Endothelial cell (in vitro differentiated cells): ENCODE measurements at places on chromosomes 2 and 18. TPM values are rescaled to one million over a fixed set of nuclear protein-coding genes. Genes with fewer than 3 reads are reported as not detected.

Gene LAMA3
- total RNA-seq = 1.7 TPM

Gene SLC4A3
- 2.1 TPM for total RNA-seq

Gene LCT
- total RNA-seq = 0.13 TPM

Gene SUPT7L
- 39.1 TPM for total RNA-seq

Gene SULT1C2
- total RNA-seq = 0.85 TPM

Gene OSBPL6
- total RNA-seq = 3.0 TPM

Gene ANKRD30BL
- total RNA-seq = not detected

Gene SF3B6
- 67.5 TPM for total RNA-seq

DNA sequence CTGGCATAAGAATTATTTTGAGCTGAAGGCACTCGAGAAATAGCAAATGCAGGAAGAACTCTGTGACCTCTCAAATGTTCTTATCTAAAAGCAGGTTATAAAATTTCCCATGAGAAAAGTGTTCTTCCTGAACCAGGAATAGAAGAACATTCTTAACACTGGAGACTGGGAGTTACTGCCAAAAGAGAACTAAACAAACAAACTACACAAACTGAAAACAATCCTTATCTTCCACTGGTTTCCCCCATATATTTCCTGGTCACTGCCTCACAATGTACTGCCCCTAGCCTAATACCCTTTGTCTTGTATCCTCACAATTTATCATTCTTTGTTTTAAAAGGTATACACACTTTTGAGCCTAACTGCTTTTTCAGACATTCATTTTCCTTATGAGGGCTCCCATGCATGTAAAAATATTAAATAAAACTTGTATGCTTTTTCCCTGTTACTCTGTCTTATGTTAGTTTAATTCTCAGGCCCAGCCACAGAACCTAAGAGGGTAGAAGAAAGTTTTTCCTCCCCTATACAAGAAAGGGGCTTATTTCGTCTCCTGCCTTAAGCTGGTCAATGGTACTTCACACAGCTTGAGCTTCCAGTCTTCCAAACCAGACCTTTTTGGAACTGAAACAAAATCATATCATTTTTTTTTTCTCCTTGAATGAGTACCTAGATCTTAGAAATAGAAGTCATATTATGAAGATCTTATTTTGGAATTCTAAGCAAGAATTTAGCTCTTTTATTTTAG lies 110.6 kb downstream of the MSTN start:
- peaks cover 14% of the 10 kb centered on the region for H3K4me1 ChIP-seq
- DNase-seq = no peak
- H3K36me3 ChIP-seq = peaks cover 5% of the 10 kb centered on the region
- H3K27ac ChIP-seq = peak overlapping the region; percentile 95
- no peaks in the 10 kb centered on the region for H3K27me3 ChIP-seq

GRCh38 chr2:205811387-205811786 lies 129.1 kb downstream of the NRP2 start:
- no peaks in the 10 kb centered on the region for H3K27me3 ChIP-seq
- no peaks in the 10 kb centered on the region for H3K36me3 ChIP-seq
- DNase-seq = no peak
- no peak overlapping the region for H3K4me3 ChIP-seq
- H3K27ac ChIP-seq = no peak overlapping the region

DNA sequence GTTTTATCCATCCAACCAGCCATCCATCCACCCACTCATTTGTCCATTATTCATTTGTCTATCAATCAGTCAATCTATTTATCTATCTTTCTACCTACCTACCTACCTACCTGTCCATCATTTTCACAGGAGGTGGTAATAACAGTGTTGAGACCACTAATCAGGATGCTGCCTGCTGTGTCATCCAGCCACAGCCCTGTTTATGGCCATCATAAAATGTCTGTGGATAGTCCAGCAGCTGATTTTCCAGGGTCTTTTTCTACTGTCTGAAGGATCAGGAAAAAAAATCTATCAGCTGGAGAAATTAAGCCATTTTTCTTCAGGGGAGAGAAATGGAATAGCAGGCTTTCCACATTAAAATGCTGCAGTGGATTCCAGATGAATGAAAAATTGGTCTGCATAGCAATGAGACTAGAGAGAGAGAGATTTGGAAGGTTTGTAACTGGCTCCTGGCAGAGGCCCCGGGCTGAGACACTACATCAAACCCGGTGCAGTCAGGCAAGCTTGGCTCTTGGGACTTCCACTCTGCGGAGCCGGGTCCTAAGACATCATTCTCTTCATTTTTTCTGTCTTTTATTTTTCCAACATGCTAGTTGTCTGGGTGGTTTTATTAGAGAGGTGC lies 33.0 kb upstream of the BOD1L2 start:
- H3K27ac ChIP-seq = no peak overlapping the region
- no peaks in the 10 kb centered on the region for H3K36me3 ChIP-seq
- no peak for DNase-seq
- H3K27me3 ChIP-seq = no peaks in the 10 kb centered on the region
- H3K4me1 ChIP-seq = no peaks in the 10 kb centered on the region

GRCh38 chr2:144426981-144427479 lies 92.9 kb downstream of the ZEB2 start:
- DNase-seq = no peak
- H3K27me3 ChIP-seq = no peaks in the 10 kb centered on the region
- H3K4me1 ChIP-seq = peaks cover 15% of the 10 kb centered on the region
- peak overlapping the region; percentile 34 for H3K27ac ChIP-seq

DNA sequence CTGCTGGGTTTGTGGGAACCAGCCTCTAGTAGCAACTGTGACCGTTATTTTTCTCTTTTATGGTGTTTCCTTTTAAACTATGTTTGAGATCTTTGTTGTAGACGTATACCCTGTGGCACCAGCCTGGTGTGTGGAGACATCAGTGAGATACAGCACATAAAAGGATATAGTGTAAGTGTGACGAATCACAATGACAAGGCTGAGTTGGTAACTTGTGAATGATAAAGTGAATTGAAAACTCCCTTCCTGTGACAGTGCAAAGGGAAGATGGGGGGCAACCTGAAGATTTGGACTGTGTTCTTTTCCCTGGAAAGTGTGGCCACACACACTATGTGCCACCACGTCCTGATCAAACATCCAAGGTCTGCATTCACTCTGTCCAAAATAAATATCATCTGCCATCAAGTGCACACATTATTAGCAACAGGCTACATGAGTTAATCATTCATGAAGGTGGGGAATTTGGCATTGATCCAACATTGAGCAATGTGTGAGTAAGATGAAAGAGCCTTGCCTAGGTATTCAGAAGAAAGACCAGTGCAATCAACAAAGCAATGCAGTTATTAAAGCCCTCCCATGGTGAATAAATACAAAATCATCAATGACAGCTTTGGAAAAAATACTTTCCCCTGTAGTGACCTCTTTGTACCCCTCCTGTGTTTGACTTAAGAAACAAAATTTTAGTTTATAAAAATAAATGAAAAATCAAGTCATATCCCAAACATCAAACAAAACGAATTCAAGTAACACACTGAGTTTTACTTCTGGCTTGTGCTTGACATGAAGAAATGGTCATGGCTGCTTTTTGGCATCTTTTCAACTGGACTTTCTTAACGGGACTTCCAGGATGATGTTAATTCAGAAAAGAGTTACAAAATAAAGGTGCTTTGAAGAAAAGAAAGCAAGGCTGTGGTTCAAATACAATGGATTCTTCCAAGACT lies 1280.5 kb upstream of the ZEB2 start:
- no peaks in the 10 kb centered on the region for H3K4me1 ChIP-seq
- DNase-seq = no peak
- peaks cover 1% of the 10 kb centered on the region for H3K27me3 ChIP-seq
- H3K36me3 ChIP-seq = no peaks in the 10 kb centered on the region

- H3K27me3 ChIP-seq = no peaks in the 10 kb centered on the region
- no peak overlapping the region for H3K27ac ChIP-seq
- H3K4me1 ChIP-seq = peaks cover 2% of the 10 kb centered on the region
- no peaks in the 10 kb centered on the region for H3K36me3 ChIP-seq
- DNase-seq = no peak
Observed at GRCh38 chr18:21335927-21336488, 94.0 kb downstream of the GREB1L start.

- H3K27ac ChIP-seq = no peak overlapping the region
- no peaks in the 10 kb centered on the region for H3K27me3 ChIP-seq
- no peak overlapping the region for H3K4me3 ChIP-seq
- no peaks in the 10 kb centered on the region for H3K4me1 ChIP-seq
- no peak for DNase-seq
Observed at GRCh38 chr18:38174594-38174993, 609.0 kb upstream of the CELF4 start.

DNA sequence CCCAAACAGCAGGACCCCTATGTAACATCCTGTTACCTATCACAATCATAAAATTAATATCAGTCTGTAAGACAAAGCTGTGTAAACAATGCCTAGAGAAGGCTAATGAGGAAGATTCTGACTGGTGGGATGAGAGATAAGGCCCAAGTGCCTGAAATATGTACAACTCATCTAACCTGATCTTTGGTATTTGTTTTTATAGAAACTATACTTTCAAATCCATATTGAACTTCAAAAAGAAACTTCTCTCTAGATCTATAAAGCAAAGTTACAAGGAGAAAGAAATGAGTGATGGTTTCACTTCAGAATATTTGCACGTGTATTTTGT lies 36.1 kb upstream of the ITGA4 start:
- no peaks in the 10 kb centered on the region for H3K36me3 ChIP-seq
- H3K4me3 ChIP-seq = no peak overlapping the region
- H3K27ac ChIP-seq = no peak overlapping the region
- H3K27me3 ChIP-seq = no peaks in the 10 kb centered on the region

- H3K36me3 ChIP-seq = peaks cover 13% of the 10 kb centered on the region
- H3K4me3 ChIP-seq = no peak overlapping the region
- no peaks in the 10 kb centered on the region for H3K27me3 ChIP-seq
- peaks cover 12% of the 10 kb centered on the region for H3K4me1 ChIP-seq
- DNase-seq = no peak
Observed at GRCh38 chr2:207718521-207718920, 7.1 kb downstream of the CCNYL1 start.

- peaks cover 5% of the 10 kb centered on the region for H3K4me1 ChIP-seq
- no peaks in the 10 kb centered on the region for H3K27me3 ChIP-seq
- H3K36me3 ChIP-seq = peaks cover 4% of the 10 kb centered on the region
- no peak overlapping the region for H3K4me3 ChIP-seq
Observed at GRCh38 chr2:149562324-149562723, 25.3 kb downstream of the MMADHC start.

DNA sequence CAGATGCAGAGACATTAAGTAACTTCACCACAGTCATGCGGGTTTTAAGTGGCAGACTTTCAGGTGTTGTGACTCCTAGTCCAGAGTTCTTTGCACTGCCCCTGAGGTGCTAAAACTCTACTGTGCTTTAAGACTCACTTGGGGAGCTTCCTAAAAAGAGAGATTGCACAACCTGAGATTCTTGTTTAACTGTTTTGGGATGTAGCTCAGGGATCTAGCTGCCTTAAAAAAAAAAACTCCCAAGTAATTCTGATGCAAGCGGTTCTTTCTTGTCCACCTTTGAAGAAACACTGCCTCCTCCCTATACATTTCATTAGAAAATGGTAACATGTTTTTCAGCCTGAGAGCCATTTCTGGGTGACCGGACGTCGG lies 13.0 kb downstream of the IL37 start:
- no peak overlapping the region for H3K27ac ChIP-seq
- no peak overlapping the region for H3K4me3 ChIP-seq
- no peak for DNase-seq

- H3K4me1 ChIP-seq = no peaks in the 10 kb centered on the region
- DNase-seq = no peak
- H3K36me3 ChIP-seq = no peaks in the 10 kb centered on the region
- H3K4me3 ChIP-seq = no peak overlapping the region
- H3K27ac ChIP-seq = no peak overlapping the region
- H3K27me3 ChIP-seq = no peaks in the 10 kb centered on the region
Observed at GRCh38 chr2:137493261-137493660, 471.0 kb upstream of the HNMT start.

GRCh38 chr2:239910851-239911640 lies 114.1 kb downstream of the NDUFA10 start:
- no peak overlapping the region for H3K4me3 ChIP-seq
- no peak for DNase-seq
- H3K27me3 ChIP-seq = peaks cover 8% of the 10 kb centered on the region
- peaks cover 9% of the 10 kb centered on the region for H3K4me1 ChIP-seq

DNA sequence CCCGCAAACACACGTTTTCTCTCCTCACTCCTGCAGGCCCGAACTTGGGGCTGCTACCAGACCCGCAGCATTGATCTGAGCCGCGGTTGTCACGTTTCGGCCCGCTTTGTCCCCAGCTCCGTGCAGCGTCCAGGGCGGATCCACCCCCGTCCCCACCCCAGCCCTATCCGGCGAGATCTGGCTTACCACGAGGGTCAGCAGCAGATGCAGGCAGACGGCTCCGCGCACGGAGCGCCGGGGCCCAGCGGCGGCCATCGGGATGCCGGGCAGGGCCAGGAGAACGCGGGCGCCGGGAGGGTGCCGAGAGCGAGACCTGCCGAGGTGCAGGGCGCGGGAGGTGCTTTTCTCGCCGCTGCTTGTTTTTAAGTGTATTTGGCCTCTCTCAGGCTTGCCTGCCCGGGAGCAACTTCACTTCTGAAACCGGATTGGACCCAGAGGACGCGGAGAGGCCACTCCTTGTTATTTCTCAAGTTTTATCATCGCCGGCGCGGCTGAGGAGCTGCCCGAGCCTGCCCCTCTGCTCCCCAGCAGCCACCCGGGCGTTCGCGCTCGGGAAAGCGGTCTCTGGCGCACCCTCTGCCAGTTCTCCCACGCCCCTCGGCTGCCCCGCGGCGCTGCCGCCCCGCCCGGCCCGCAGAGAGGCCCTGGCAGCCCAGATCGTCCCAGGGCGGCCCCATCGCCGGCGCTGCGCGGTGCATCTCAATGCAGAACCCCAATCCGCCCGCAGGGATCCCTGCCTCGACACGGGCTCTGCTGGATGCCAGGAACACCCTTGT lies at the start of gene DSC3:
DSC3 (minus strand) TSS at position 337 of the 776 bp plus-strand sequence; CDS start at position 255, 82 bp downstream.
- DNase-seq = peak; percentile 51
- H3K4me1 ChIP-seq = peaks cover 24% of the 10 kb centered on the region
- H3K27me3 ChIP-seq = peaks cover 18% of the 10 kb centered on the region
- H3K36me3 ChIP-seq = peaks cover 9% of the 10 kb centered on the region

- H3K4me1 ChIP-seq = peaks cover 7% of the 10 kb centered on the region
- peak; percentile 85 for DNase-seq
- H3K36me3 ChIP-seq = no peaks in the 10 kb centered on the region
- H3K27me3 ChIP-seq = peaks cover 2% of the 10 kb centered on the region
- H3K27ac ChIP-seq = no peak overlapping the region
- H3K4me3 ChIP-seq = no peak overlapping the region
Observed at GRCh38 chr2:165015052-165015642, 59.8 kb upstream of the SLC38A11 start.

DNA sequence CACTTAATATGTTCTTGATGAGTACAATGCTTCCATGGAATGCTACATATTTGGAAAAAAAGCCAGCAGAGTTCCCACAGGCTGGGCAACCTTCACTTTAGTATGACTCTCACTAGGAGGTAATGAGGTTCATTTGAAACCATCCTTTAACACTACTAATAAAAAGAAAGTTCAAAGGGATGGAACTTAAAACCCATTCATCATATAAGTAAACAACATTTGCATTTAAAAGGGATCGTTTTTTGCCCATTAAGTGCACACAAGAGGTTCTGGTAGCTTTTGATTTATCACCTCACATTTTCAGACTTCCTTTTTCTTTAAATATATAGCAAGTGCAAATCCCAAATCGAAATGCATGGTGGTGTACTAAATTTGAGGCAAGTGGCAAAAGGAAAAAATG lies 270.8 kb upstream of the DCC start:
- H3K27me3 ChIP-seq = no peaks in the 10 kb centered on the region
- no peak for DNase-seq
- H3K4me3 ChIP-seq = no peak overlapping the region
